ENCODE measurements at places on chromosomes 5 and 9. TPM values are rescaled to one million over a fixed set of nuclear protein-coding genes. Genes with fewer than 3 reads are reported as not detected.

Gene NFX1
- 19.2 TPM for total RNA-seq

Gene FOXD4
- total RNA-seq: not detected

Gene COMMD10
- 31.0 TPM for total RNA-seq

Gene C9
- 0.44 TPM for total RNA-seq

Gene OSMR
- total RNA-seq: 22.8 TPM

All from glomerular endothelial cell (primary cell).